ENCODE measurements at places on chromosomes 11 and 22.

- DNase-seq, result no peak
Observed at GRCh38 chr11:132804258-132804657, 728.0 kb downstream of the OPCML start.

- no peak for DNase-seq
Observed at GRCh38 chr11:115784796-115785521, 280.7 kb upstream of the CADM1 start.

DNA sequence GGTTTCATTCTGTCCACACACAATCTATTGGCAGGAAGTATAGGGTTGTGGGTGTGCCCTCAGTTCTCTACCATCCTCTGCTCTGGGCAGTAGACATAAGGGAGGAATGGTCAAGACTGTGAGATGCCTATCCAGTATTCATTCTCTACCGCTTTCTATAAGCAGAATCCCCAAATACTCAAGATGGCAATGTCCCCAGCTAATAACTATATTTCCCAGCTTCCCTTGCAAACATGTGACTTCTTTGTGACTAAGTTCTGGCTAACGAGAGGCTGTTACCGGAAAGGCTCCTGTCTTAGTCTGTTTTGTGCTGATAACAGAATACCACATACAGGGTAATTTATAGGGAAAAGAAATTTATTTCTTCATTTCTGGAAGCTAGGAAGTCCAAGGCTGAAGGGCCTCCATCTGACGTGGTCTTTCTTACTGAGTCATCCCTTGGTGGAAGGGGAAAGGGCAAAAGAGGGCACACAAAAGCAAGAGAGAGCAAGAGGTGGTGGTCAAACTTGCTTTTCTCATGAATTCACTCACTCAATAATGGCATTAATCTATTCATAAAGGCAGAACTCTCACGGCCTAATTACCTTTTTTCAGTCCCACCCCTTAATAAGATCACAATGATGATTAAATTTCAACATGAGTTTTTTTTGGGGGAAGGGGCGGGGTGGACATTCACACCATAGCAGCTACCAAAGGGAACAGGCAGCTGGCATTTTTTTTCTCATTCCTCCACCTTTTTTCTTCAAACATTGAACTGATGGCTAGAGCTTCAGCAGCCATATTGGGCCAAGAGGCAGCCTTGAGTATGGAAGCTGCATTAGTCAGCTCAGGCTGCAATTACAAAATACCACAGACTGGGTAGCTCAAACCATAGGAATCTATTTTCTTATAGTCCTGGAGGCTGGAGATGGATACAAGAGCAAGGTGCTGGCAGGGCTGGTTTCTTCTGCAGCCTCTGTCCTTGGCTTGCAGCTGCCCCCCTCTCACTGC lies 109.7 kb upstream of the OR9Q1 start:
- no peak for DNase-seq

DNA sequence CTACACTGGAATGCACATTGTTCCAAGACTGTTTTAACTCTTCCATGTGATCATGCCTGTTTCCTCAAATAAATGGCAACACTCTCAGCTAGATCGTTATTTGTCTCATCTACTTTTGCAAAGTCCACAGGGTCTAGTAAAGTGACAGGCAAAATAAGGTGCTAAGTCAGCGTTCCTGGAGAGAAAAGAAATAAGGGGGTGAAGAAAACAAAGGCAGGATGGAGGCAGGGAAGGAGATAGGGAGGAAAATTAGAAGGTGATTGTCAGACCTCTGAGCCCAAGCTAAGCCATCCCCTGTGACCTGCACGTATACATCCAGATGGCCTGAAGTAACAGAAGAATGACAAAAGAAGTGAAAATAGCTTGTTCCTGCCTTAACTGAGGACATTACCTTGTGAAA lies 132.1 kb downstream of the RAB38 start:
- DNase-seq, result no peak

GRCh38 chr11:97502201-97502600 lies 1112.4 kb downstream of the JRKL start:
- DNase-seq, result no peak

GRCh38 chr22:37218399-37218770 lies 6.1 kb upstream of the SSTR3 start:
- DNase-seq, result no peak

GRCh38 chr22:31841078-31841827 lies 87.4 kb downstream of the DEPDC5 start:
- DNase-seq, result no peak

DNA sequence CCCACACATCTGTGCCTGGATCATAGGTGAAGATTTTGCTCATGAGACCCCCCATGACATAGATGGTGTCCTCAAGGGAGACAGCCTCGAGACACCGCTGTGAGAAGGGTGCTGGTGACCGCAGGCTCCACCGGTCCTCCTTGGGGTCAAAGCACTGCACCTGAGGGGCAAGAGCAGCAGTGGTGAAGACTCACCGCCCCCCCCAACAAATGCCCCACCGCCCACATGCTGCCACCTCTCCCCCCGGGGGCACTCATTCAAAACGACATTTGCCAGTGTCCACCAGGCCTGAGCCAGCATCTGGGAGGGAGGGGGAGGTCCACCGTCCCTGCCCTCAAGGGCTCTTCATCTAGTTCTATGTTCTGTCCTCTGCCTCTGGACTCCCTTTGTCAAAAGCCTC lies 9.3 kb downstream of the KLHL35 start:
- no peak for DNase-seq
